ENCODE measurements at places on chromosomes 5 and 9. TPM values are rescaled to one million over a fixed set of nuclear protein-coding genes. Genes with fewer than 3 reads are reported as not detected.

The LECT2 gene
- not detected for total RNA-seq

The TXNDC8 gene
- total RNA-seq = not detected

The DNM1 gene
- 7.2 TPM for total RNA-seq

GRCh38 chr5:68214482-68215207 lies 911 bp upstream of the PIK3R1 start:
- no peak for DNase-seq

DNA sequence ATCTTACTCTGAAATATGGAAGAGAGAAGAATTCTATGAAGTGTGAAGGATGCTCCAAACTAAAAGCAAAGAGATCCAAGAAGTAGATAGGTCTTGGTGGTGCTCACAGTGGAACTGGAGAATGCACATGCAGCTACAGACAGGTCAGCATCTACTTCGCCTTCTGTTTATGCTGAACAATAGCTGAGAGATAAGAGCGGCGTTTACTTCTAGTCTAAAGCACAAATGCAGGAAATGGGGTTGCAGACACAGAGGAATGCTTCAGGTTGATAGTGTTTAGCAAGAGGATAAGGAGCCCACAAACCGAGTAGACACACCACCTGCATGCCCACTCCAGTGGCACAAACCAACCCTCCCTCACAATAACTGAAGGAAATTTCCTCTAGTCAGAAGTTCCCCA lies 180.0 kb upstream of the RGMB start:
- DNase-seq = no peak

DNA sequence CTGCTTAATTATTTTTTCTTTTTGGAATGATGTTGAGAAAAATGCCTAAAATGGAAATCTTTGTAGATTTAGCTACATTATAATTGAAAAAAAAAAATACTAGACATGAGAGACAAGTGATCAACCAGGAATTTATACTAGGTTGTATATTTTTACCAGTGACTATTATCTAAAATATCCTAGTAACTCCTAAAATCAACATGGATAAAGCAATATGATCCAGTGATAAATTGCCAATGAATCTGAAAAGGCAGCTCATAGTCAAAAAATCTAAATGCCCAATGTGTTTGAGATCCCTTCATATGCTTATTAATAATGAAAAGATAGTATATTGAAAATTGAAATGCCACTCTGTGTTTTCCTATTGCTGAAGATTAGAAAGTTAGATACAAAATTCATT lies 778.2 kb downstream of the MTRR start:
- no peak for DNase-seq

GRCh38 chr9:133950629-133951111 lies 41.5 kb downstream of the VAV2 start:
- no peak for DNase-seq

DNA sequence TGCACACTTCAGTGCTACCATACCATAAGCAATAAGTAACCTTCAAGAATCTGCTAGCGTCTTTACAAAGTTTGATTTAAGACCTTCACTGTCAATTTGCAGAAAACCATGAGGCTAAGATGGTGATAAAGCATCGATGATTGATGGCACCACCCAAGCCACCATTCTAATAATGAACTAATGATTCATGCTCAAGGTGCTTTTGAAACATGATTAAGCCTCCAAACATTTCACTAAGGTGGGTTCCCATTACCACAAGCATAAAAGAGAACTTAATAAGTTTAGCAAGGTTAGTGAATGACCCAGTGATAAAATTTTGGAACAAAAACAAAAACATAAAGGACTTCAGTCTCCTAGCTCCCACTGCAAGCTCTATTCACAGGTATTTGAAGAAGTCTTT lies 214.7 kb downstream of the FBXL17 start:
- no peak for DNase-seq

GRCh38 chr5:37005252-37005651 lies 128.7 kb downstream of the NIPBL start:
- DNase-seq = no peak

GRCh38 chr5:56359809-56360685 lies 126.9 kb upstream of the ANKRD55 start:
- no peak for DNase-seq

DNA sequence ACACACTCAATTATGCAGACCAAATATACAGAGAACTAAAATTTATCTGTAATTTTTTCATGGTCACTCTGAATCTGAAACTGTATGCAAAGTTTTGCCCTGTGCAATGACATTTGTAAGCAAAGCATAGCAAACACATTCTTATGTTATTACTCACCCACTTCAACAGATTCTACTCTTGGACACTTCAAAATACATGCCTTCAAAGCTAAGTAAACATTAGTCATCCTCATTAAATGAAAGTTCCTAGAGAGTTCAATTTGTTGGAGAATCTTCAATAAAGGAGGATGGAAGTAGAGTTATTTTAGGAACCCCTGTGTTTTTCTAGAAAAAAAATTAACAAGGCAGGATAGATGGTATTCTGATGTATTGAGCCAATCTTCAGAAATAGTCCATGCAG lies 639.7 kb upstream of the C9orf72 start:
- DNase-seq = no peak

DNA sequence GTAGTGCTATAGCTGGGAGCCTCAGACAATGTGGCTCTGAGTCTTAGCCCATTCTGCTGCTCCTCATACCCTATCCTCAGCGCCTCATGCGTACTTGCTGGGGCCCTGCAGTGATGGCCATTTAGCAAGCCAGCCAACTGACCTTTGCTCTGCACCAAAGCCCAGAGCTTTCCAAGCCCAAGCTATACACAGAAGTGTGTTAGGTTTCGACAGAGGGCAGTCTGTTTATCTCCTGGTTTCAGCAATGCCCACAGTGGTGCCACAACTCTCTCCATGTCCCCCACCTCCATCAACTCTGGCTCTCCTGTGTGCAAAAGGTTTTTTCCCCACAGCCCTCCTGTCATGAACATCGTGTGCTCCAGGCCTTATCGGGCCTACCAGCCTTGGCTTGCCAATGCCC lies 16.9 kb downstream of the GNG10 start:
- no peak for DNase-seq

DNA sequence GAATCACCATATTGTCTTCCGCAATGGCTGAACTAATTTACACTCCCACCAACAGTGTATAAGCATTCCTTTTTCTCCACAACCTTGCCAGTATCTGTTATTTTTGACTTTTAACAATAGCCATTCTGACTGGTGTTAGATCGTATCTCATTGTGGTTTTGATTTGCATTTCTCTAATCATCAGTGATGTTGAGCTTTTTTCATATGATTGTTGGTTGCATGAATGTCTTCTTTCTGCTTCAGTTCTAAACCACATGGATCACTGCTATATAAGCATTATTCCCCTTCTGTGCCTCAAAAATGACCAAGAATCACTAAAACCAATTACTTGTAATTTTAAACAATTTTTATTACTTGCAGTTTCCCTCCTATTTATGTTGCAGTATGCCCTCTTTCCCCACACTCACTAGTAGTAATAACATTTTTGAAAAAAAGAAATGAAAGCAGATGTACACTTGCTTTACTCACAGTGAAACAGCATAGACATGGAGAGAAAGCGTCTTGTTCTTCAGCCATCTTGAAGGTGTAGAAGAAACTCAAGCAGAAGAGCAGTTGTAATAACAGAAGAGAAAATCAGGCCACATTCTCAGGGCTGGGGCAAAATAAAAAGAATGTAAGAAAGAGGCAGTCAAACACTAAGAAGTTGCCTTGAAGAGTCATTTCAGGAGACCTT lies 4.5 kb upstream of the TMEM252 start:
- no peak for DNase-seq

- DNase-seq = no peak
These were observed 195.5 kb downstream of the SEMA5A start for GRCh38 chr5:9350301-9350797.
